LHCN-M2 (cell line): ENCODE measurements at places on chromosomes 6 and 20.

GRCh38 chr6:72649032-72649984 is 27.4 kb downstream of the KCNQ5 start:
- peak; percentile 87 for DNase-seq

DNA sequence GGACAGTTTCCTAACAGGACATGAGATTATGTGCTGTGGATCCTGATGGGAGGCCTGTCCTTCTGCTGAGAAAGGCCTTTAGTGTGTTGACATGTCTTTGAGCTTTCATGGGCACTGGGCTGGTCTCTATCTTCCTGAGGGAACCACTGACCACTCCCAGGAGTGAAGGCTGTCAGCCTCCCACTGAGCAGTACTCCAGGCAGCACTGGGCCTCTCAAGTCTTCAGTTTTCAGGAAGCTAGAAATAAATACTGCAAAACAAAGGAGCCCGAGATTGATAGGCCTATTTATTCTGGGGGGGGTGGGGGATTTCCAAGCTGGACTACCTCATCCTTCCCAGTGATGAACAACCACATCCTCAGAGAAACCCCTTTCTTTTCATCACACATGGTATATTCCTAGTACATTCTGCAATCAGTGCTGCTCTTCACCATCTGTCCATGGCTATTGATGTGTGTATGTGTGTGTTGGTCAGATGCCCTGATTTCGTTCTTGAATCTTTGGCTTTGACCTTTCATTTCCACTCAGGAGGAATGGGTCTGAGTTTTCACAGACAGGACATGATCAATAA is 180.9 kb upstream of the SPTLC3 start:
- DNase-seq = no peak

DNA sequence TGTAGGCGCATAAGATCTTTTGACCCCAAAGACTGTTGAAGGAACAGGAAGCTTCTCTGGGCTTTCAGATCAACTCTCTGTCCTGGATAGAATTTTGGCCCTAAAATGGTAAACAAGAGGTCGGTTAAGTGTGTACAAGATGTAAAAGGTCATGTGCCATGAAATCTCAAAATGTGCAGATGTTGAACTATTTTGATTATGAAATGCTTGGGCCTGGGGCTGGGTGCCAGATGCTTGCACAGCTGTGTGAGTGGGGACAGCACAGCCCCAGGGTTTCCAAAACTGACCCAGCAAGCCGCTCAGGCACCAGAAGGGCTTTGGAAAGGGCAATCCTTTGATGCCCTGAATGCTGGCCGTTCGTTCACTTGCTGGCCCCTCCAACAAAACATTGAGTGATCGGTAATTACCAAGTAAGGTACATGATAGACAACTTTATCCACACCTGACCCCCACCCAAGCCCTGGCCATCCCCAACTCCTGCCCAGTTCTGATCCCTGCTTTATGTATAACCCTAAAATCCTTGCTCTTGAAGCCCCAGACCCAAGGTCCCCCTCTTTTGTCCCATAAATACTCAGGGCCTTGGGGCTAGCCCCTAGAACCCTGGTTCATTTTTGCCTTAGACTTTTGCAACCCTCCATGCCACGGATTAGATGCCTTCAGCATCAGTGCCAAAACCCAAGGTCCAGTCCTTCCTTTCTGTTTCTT is 1.9 kb downstream of the TMEM239 start:
- DNase-seq = no peak

GRCh38 chr20:31605902-31606803 is 1.1 kb downstream of the ID1 start:
- DNase-seq = peak; percentile 28

- peak; percentile 92 for DNase-seq
These were observed 18.5 kb downstream of the NSFL1C start for GRCh38 chr20:1448081-1448620.

GRCh38 chr6:167795321-167795811 is 31.3 kb upstream of the AFDN start:
- no peak for DNase-seq

GRCh38 chr6:129490521-129491255 is 219.3 kb downstream of the ARHGAP18 start:
- DNase-seq = peak; percentile 98

GRCh38 chr20:47201074-47201730 is 155.3 kb downstream of the ZMYND8 start:
- DNase-seq = no peak

DNA sequence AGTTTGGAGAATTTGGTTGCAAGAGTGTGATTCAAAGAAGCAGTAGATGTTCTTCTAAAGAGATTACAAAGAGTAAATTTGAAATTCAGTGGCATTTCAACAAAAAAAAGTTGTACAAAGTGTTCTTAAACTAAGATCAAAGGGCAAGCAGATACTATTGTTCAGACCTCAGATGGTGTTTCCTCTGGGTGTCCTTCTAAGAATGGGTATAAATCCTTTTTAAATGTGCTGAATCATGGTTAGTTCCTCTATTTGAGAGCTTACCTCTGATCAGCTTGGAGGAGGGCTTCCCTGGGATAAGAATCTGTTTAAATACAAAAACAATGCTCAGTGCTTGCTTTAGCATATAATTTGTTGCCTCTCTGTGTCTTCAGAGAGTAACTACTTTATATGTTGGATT is 6.3 kb downstream of the BMP6 start:
- no peak for DNase-seq

GRCh38 chr6:149483849-149484655 is 762 bp downstream of the ZC3H12D start:
- DNase-seq = no peak

DNA sequence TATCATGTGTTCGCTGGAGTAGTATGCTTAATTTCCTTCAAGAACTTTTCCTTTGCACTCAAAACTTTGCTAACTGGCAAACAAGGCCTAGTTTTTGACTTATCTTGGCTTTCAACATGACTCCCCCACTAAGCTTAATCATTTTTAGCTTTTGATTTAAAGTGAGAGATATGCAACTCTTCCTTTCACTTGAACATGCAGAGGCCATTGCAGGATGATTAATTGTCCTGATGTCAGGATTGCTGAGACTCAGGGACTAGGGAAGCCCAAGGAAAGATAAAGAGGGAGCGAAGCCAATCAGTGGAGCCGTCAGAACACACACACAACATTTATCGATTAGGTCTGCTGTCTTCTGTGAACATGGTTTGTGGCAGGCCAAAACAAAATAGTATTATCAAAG is 491.4 kb downstream of the CBLN4 start:
- DNase-seq = no peak

- DNase-seq = no peak
These were observed 234.3 kb downstream of the CDC5L start for GRCh38 chr6:44621846-44622245.

DNA sequence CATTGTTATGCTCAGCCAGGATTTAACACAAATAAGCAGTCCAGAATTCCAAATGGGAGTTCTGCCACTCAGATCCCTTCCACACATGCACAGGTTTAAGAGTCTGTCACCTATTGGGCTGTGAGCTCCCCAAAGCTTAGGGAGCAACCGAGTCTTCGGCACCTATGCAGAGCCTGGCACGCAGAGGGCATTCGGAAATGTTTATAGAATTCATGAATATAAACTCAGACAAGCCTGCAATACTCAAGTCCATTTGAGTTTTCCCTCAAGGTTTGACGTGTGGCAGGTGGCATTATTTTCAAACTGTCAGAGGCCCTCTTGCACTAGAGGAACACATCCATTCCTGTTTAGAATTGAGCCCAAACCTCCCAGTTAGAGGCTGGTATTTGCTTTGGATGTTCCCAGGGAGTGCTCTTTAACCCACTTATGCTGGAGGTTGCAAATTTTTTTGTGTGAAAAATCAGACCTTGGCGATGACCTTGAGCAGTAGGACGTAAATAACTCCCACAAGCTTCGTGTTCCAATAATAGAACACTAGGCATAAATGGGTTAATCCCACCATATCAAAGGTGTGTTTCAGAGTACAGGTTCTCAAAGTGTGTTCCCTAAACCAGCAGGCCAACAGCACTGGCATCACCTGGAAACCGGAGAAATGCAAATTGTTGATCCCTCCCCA is 28.1 kb downstream of the MAP1LC3A start:
- DNase-seq = no peak

DNA sequence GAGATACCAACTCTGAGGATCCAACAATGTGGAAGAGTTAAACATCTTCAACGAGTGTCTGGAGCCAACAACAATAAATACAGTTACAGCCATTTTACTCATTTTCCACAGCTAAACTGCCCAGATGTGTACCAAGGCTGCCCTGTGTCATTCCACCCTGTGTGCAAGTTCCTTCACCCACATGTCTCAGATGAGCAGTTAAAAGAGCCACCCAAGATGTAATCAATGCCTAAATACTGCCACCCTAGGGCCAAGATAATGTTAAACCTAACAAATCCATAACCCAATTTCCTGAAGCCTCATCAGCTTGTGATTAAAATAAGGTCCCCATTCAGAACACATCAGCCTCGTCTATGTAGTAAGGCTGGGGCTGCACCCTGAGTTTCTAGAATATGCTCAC is 59.9 kb downstream of the GMDS start:
- DNase-seq = peak; percentile 13

DNA sequence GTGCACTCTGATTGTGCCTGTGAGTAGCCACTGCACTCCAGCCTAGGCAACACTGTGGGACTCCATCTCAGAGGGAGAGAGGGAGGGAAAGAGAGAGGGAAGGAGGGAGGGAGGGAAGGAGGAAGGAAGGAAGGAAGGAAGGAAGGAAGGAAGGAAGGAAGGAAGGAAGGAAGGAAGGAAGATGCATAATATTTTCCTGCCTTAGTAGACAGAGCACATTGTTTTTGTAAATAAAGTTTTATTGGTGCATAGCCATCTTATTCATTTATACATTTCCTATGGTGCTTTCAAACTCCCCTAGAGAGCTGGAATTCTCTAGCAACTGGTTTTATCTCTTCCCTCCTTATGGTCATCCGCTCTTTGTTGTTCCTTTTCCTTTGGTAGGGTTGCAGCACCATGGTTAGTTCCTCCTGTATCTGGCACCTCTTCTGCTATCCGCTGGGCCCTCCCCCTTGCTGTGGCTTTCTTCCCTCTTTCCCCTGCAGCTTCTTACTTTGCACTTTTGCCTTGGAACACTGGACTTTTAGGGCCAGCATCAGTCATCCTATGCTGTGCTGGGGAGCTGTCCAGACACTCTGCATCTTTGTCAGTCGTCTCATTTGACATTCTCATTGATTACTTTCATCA is 20.2 kb downstream of the GPR6 start:
- DNase-seq = peak; percentile 9

DNA sequence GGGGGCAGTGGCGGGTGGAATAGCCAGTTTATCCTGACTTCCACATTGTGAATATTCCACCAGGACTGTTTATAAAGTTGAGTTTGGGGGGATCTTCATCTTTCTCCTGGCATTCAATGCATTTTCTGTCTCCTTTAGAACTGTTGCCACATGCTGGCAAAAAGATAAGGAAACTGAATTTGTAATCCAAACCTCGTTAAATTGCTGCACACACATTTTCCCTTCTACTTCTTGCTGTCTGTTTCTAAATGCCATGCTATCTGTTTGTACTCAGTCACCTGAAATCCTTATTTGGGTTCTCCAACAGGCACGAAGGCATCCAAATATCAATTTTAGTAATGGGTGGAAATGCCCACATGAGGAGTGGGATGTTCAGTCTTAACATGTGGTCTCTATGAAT is 180.2 kb upstream of the CCN2 start:
- DNase-seq = no peak

GRCh38 chr20:32036252-32036651 is 15.8 kb upstream of the HCK start:
- DNase-seq = no peak

DNA sequence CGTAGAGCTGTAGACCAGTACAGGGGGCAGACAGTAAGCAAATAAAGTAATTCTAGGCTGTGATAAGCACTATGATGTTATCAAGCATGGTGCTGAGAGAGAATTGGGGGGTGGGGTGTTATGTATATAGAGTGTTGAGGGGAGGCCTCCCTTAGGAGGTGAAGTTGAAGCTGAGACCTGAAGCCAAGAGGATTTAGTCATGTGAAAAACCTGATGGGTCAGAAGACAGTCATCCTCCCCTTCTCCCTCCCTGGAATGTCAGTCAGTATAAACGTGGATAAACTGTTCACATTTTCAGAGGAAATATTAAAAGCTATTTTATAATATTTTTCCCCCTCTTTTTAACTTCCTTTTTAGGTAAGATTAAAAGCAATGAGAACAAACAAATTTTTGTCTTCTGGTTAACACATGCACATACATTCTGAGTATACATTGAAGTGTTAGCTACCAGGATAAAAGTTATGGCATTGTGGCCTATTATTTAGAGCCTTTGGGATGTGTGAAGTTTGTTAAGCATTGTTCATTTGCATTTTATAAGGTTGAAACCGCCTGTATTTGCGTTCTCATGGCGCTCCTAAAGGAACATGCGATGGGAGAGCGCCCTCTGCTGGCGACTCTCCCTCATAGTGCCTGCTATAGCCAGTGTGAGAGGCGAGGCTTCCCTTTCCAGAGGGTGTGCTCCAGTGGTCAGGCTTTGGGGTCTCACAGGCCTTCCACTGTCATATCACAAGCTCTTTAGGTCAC is 35.4 kb upstream of the MAPK13 start:
- peak; percentile 65 for DNase-seq

DNA sequence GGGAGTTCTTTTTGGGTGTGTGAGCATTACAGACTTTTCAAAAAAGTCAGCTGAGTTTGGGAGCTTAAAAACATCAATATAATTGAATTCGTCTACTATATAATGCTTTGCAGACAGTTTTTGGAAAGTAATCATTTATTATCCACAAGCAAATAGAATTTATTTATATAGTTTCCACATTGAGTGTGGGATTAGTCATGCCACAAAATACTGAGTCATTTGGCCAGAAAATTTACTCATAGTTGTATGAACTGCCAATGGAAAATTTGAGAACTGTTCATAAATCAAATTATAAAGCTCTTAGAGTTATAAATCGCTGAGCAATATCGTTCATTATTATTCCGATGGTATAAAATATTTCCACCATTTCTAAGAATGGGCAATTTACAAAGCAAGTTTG is 5.0 kb downstream of the BEND6 start:
- peak; percentile 72 for DNase-seq
